ENCODE measurements at places on chromosomes 13 and 19. TPM values are rescaled to one million over a fixed set of nuclear protein-coding genes. Genes with fewer than 3 reads are reported as not detected.

The CKM gene
- polyA plus RNA-seq, result 0.26 TPM

The SOX1 gene
- not detected for polyA plus RNA-seq

The C1QTNF9B gene
- polyA plus RNA-seq, result 1.6 TPM

The ATP4B gene
- 0.58 TPM for polyA plus RNA-seq

The NLRP4 gene
- not detected for polyA plus RNA-seq

The ZNF324B gene
- polyA plus RNA-seq, result 6.6 TPM

The TMEM221 gene
- polyA plus RNA-seq, result 1.7 TPM

The ANKLE1 gene
- polyA plus RNA-seq, result 1.9 TPM

The PTOV1 gene
- polyA plus RNA-seq, result 277 TPM

The KHSRP gene
- polyA plus RNA-seq, result 250 TPM

All from left lung (tissue), 14 donors.